CD4-positive, alpha-beta T cell treated with Interferon gamma for 1 hour (primary cell): ENCODE measurements at places on chromosomes 16 and 17.
A peak's percentile ranks its signal among the peaks of the same experiment; 100 is the strongest.

DNA sequence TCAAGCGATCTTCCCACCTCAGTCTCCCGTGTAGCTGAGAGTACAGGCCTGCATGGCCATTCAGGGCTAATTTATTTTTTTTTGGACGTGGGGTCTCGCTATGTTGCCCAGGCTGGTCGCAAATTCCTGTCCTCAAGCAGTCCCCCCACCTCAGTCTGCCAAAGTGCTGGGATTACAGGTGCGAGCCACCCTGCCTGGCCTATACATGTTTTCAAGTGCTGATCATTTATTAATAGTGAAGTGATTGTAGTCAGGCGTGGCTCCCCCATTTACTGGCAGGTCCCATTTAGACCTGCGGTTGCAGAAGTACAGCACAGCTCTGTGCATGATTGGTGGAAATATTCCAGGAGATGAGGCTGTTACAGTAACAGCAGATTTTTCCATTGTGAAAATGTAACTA is 8.4 kb downstream of the FOXK2 start:
- no peak for DNase-seq

DNA sequence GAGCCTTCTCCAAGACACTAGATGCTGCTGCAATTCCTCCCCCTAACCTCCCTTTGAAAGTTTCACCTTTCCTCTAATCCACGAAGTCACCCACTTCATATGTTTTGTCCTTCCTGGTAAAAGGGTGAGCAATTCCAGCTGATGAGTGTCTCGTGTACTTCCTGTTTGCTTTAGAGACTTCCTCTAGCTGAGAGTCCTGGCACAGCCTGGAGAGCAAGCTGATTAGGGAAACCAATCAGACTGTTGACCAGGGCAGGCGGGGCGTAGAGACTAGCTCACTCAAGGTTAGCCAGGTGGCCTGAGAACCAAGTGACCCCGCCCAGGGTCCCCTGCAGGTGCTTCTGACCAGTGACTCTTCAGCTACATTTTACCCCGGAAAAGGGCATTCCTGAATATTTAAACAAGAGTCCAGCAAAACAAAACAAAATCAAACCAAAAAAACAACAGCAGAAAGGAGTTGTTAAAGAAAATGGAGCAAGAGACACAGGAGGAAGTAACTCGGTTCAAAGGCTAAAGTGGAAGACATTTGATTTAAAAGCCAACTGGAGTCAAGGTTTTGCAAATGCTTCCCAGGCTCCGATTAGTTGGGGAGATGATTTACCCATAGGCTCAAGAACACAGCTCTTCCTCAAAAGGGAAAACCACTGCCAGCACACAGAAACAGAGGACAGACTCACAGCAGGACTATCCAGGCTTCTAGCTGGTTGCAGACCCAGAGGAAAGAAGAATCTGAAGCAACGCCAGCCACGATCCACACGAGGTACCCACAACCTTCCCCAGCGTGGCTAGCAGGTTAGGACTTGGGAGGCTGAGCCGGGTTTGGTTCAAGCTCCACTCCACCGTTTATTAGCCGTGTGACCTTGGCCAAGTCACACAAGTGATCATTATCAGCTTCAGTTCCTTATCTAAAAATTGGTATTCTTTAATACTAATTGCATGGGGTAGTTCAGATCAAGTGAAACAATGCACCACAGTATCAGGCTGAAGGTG is 13.4 kb downstream of the HSPB9 start:
- DNase-seq, result peak; percentile 34

GRCh38 chr17:75032720-75033280 is 14.0 kb downstream of the ATP5PD start:
- no peak for DNase-seq

GRCh38 chr16:85868495-85868894 is 30.5 kb upstream of the IRF8 start:
- peak; percentile 19 for DNase-seq

DNA sequence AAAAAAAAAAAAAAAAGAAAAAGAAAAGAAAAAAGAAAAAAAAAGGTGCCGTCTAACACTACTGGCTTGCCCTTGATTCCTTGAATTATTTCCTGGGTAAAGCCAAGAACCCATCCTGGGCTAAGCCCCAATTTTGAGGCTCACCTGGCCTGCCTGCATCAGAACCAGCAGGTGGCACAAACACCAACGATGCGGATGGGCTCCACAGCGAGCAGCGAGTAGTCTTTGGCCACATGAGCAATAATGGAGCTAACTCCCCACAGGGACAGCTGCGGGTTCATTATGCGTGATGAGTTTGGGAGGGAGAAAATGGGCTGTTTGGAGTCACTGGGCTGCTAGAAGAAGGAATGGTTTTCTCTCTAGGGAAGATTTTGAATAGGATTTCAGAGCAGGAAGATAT is 91.1 kb downstream of the ASIC2 start:
- DNase-seq, result no peak
